ENCODE measurements at places on chromosomes 13 and 19. TPM values are rescaled to one million over a fixed set of nuclear protein-coding genes. Genes with fewer than 3 reads are reported as not detected.

- DNase-seq: no peak
Measured at GRCh38 chr19:42096255-42096837, 20.4 kb downstream of the ZNF574 start.

DNA sequence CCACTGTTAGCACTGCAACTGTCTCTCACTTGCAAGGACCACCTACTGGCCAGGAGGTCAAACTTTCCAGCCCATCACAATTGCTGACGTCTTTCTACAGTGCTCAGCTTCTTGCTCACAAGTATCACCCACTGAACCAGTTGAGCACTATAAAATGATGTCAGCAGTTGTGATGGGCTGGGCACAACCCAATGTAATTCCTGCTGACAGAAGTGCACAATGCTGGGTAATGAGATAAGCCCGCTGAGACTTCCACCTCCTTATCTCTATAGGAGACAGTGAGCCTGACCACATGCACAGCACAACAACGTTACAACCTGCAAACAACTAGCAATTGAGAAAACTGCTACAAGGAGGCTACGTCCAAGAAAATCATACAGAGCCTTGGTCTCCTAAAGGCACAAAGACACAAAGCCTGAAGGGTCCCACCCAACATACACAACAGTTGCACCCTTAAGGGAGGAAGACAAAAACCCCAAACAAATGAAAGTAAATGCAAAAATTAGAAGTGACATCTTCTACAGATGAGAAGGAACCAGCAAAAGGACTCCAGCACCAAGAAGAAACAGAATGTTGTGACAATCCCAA is 273.2 kb downstream of the LIG4 start:
- no peak for DNase-seq

DNA sequence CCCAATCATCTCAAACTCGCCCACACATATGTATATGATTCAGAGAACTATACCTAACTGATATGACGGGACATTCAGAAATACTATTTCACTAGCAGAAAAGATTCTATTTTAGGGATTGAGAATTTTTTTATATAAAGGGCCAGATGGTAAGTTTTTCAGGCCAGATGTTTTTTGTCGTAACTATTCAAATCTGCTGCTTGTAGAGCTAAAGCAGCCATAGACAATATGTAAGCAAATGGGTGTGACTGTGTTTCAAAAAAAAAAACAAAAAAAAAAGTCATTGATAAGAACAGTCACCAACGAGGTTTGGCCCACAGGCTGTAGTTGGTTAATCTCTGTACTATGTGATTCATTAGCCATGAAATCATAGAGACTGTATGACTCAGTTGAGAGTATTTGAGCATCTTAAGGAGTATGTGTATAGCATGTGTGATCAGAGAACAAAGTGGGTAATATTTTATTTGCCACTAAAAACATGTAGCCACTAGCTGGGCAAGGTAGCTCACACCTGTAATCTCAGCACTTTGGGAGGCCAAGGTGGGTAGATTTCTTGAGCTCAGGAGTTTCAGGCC is 2724.7 kb downstream of the PCDH9 start:
- no peak for DNase-seq

DNA sequence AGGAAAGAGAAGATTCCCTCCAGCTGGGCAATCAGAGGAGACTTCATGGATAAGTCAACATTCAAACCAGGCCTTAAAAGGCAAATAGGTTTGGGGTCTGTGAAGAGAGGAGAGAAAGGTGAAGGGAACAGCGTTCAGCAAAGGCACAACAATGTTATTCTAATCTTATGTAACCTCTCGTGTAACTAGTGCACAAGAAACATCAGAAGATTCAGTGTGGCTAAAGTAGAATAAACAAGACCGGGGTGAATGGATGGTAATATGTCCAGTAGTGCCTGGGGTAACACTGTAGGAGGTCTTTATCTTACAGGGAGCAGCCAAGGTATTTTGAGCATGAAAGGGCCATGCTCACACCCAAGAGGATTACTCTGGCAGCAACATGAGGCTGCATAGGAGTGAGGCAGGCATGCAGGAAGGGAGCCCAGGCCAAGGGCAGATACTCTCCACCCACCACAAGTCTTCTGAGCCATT is 24.1 kb downstream of the LHFPL6 start:
- no peak for DNase-seq

Gene N4BP2L1
- total RNA-seq: 5.3 TPM

Gene OR7C1
- 0.03 TPM for total RNA-seq

Gene DMKN
- total RNA-seq: 64.7 TPM
